ENCODE measurements at places on chromosomes 11 and 22.

- no peak for DNase-seq
Observed at GRCh38 chr11:129976328-129976727, 26.3 kb downstream of the PRDM10 start.

DNA sequence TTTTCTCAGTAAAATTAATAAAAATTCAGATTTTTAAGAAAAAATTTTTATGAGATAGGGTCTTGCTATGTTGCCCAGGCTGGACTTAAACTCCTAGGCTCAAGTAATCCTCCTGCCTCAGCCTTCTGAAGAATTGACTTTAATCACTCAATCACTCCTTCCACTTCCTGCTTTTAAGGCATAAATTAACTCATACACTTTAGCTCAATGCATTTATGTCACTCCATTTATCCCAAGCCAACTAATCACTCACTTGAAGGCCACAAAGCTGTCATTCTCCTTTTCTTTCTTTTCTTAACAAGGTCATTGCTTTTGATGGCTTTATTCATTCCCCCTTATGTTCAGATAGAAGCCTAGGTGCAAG is 877 bp downstream of the ALG9 start:
- DNase-seq: no peak

GRCh38 chr11:2305140-2305778 is 3.4 kb downstream of the TSPAN32 start:
- DNase-seq: peak; percentile 82

GRCh38 chr22:20245577-20246367 is 22.3 kb downstream of the RTN4R start:
- no peak for DNase-seq

- DNase-seq: no peak
Observed at GRCh38 chr22:45351956-45352355, 42.2 kb downstream of the FAM118A start.

DNA sequence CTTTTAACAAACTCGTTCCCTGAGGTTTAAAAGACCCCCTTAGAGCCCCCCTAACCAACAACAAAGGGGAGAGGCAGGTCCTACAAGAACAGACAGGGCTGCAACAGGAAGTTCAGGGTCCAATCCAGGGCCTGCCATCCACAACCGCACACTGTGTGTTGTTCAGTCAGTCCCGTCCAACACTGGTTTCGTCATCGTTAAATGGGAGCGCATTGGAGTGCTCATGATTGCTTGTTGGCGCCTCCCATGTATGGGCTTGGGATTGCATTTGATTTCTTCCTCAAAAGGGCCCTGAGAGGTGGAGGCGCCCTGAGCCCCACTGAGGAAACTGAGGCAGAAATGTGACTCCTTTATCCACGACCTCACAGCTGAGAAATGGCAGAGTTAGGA is 174.1 kb downstream of the MN1 start:
- DNase-seq: no peak

All from activated CD4-positive, alpha-beta T cell treated with anti-CD3 and anti-CD28 coated beads for 4 hours (primary cell).